ENCODE measurements at places on chromosomes 3 and 15. TPM values are rescaled to one million over a fixed set of nuclear protein-coding genes. Genes with fewer than 3 reads are reported as not detected.

- no peak for DNase-seq
- H3K4me1 ChIP-seq, result no peaks in the 10 kb centered on the region
- H3K27me3 ChIP-seq, result no peaks in the 10 kb centered on the region
- no peak overlapping the region for H3K4me3 ChIP-seq
- H3K27ac ChIP-seq, result no peak overlapping the region
- H3K36me3 ChIP-seq, result no peaks in the 10 kb centered on the region
These were observed 125.1 kb downstream of the PLCL2 start for GRCh38 chr3:17009826-17010225.

GRCh38 chr3:124118397-124118796 lies 126.5 kb upstream of the ROPN1 start:
- no peak for DNase-seq
- peaks cover 42% of the 10 kb centered on the region for H3K27me3 ChIP-seq
- H3K36me3 ChIP-seq, result no peaks in the 10 kb centered on the region
- H3K27ac ChIP-seq, result no peak overlapping the region
- peaks cover 5% of the 10 kb centered on the region for H3K4me1 ChIP-seq

DNA sequence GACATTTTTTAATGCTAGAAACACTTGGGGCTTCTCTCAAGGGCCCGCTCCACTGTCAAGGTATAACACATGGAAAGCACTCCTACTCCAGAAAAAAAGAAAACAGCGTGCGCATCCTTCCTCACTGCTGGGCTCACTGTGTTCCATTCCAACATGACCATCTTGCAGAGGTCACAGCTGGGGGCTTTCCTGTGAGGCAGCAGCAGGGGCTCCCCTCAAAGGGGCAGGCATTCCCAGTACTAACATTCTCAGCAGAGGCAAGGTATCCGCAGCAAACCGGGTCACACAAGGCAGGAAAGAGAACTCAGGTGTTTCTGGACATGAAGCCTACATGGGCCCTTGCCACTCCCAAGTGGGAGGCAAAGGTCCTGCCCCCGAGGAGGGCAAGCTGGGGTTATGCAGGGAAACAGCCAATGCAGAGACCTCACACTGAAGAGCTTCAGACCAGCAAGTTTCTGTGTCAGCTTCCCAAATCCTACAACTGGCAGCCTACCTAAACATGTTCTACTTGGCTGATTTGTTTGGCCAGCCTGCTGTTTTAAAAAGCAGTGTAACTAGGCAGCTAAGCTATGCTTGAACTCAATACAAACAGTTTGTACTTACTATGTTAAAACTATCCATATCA lies 6.4 kb downstream of the BDH1 start:
- H3K4me3 ChIP-seq, result no peak overlapping the region
- DNase-seq, result no peak
- peaks cover 19% of the 10 kb centered on the region for H3K36me3 ChIP-seq
- H3K4me1 ChIP-seq, result peaks cover 22% of the 10 kb centered on the region
- no peak overlapping the region for H3K27ac ChIP-seq
- H3K27me3 ChIP-seq, result no peaks in the 10 kb centered on the region

- no peak overlapping the region for H3K27ac ChIP-seq
- peaks cover 12% of the 10 kb centered on the region for H3K4me1 ChIP-seq
- peaks cover 73% of the 10 kb centered on the region for H3K36me3 ChIP-seq
These were observed 64.2 kb upstream of the LMOD3 start for GRCh38 chr3:69186575-69187093.

DNA sequence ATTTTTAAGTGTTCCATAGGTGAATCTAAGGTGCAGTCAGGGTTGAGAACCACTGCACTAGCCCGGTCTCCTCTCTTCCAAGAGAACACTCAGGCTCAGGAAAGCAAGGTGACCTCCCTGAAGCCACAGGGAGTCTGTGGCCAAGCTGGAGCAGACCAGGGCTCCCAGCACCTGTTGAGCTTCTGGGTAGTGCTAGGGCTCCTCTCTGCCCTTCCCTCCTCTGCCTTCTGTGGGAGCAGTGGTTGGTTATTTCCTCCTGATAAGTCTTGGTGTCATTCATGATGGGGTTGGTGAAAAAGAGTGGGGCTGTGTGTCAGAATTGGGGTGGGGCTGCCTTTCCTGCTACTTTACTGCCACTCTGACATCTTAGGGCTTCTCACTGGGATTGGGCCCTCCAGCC lies 163.1 kb upstream of the UMPS start:
- no peak overlapping the region for H3K27ac ChIP-seq
- peaks cover 6% of the 10 kb centered on the region for H3K4me1 ChIP-seq
- H3K27me3 ChIP-seq, result peaks cover 73% of the 10 kb centered on the region
- DNase-seq, result no peak
- no peaks in the 10 kb centered on the region for H3K36me3 ChIP-seq

- no peak for DNase-seq
- H3K4me1 ChIP-seq, result no peaks in the 10 kb centered on the region
- no peak overlapping the region for H3K27ac ChIP-seq
- no peaks in the 10 kb centered on the region for H3K27me3 ChIP-seq
- no peak overlapping the region for H3K4me3 ChIP-seq
These were observed 147.4 kb downstream of the FMN1 start for GRCh38 chr15:33047077-33047476.

- H3K36me3 ChIP-seq, result peaks cover 5% of the 10 kb centered on the region
- no peak overlapping the region for H3K4me3 ChIP-seq
- no peak for DNase-seq
- H3K27ac ChIP-seq, result peak overlapping the region; percentile 73
- no peaks in the 10 kb centered on the region for H3K27me3 ChIP-seq
- H3K4me1 ChIP-seq, result peaks cover 6% of the 10 kb centered on the region
These were observed 68.7 kb downstream of the SLTM start for GRCh38 chr15:58864602-58865424.

DNA sequence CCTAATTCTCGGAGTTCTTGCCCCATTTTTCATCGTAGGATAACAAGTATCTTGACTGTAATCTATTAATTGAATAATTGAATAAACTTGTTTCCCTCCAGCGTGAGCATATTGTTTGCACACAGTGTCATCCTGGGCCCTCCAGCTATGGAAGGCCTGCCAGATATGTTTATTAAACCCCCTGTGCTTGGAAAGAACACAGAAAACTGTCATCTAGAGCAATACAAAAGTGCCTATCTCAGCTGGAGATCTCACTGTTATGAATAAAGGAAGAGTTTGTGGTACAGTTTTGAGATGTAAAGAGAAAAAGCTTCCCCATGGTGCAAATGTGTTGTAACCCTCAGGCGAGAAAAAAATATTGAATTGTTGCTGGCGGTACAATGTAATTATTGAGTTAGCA lies 405.9 kb downstream of the SOX2 start:
- no peaks in the 10 kb centered on the region for H3K27me3 ChIP-seq
- H3K4me3 ChIP-seq, result no peak overlapping the region
- no peaks in the 10 kb centered on the region for H3K4me1 ChIP-seq
- DNase-seq, result no peak
- no peak overlapping the region for H3K27ac ChIP-seq

The ALS2CL gene
- total RNA-seq, result 93.6 TPM

The BFSP2 gene
- total RNA-seq, result not detected

The GPR62 gene
- not detected for total RNA-seq

The HRG gene
- 0.16 TPM for total RNA-seq

The CHMP2B gene
- 45.5 TPM for total RNA-seq

The EDC3 gene
- total RNA-seq, result 42.8 TPM

The MST1R gene
- 66.4 TPM for total RNA-seq

The RASGRP1 gene
- not detected for total RNA-seq

The TNFSF10 gene
- total RNA-seq, result 0.25 TPM

Measured in MCF 10A (cell line).